A172 (cell line): ENCODE measurements at places on chromosomes 6 and 20.

GRCh38 chr20:64042054-64042781 lies 6.2 kb downstream of the C20orf204 start:
- no peak for DNase-seq

GRCh38 chr20:2386516-2387179 lies 5.9 kb downstream of the TGM6 start:
- DNase-seq: peak; percentile 93

GRCh38 chr20:52621401-52621800 lies 350.8 kb upstream of the TSHZ2 start:
- no peak for DNase-seq

DNA sequence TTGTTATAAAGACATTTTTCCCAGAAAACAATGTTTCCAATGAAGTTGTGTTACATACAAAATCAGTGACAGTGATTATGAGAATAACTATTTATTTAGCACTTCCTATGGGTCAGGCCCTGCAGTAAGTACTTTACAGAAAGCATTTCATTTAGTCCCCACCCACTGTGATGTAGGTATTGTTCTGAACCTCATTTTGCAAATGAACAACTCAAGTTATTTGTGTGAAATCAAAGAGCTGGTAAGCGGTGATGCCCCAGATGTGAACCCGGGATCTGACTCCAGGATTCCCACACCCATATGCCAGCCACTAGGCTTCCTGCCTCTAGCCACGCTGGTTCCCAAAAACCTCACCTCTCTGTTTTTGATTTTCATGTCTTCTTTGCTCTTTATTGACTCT lies 30.9 kb downstream of the FAXC start:
- no peak for DNase-seq

GRCh38 chr6:30857112-30857511 lies 27.2 kb upstream of the DDR1 start:
- DNase-seq: no peak

DNA sequence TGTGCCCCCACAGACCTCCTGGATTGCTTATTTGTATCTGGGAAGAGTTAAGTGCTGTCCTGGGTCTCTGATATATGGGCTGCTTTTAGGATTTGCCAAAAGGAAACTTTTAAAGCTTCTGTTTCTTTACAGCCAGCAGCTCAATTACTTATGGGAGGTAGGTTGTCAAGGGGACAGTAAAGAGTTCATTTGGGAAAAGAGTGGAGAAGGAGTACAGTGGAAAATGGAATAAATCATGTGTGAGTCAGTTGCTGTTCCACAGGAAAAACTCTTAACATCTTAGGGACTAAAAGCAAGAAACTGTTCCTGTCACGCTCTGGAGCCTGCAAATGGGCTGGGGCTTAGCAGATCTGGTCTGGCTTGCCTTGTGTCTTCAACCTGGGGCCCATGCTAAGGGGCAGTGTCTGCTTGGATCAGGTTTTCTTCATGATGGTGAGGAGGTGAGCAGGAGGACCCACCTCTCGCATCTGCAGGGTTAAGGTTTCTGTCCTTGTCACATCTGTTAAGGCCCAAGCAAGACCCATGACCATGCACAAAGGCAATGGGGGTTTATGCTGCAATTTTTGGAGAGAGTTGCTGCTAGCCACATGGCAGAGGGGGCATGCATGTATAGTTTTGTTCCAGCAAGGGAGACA lies 8.7 kb upstream of the CST1 start:
- DNase-seq: no peak

DNA sequence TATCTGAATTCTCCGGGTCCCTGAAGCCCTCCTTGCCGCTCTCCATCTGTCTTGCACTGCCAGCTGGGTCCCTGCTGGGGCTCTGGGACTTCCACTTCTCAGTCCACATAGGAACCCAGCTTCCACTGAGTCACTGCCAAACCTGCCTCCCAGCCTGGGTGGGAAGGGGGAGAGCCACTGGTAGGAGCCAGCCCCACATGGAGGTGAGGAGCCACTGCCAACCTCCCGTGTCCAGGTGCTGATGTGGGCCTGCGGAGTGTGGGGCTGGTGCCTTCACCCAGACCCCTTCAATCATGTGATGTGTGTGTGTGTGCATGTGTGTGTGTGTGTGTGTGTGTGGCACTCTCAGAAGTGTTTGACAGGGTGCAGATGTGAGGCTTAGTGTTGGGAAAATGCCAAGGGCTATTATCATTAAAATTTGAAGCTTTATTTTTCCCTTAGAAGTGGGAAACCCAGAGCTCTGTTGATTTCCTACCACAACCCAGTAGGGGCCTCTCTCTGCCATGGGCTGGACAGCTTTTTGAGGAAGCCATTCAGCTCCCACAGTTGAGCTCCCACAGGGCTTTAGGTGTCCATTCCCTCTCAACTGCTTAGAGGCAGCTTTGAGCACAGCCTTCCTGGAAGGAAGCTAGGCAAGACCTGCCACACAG lies 9.3 kb upstream of the SGK2 start:
- no peak for DNase-seq

DNA sequence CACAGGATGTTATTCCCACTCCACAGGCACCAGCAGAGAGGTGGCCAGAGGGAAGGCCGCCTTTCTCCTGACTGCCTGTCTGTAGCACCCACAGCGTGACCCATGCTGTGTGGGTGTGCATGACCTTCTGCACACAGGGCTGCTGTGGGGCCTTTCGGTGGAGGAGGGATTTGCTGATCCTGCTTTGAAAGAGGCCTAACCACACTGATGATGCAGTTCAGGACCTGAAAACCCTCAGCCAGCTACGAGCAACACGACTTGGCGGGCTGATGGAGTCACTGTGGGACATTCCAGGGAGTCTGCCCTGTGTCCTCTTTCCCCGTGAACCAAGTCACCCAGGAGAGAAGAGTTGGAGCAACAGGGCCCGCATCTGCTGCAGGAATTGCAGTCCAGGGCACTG lies 49.1 kb downstream of the SYTL3 start:
- no peak for DNase-seq

DNA sequence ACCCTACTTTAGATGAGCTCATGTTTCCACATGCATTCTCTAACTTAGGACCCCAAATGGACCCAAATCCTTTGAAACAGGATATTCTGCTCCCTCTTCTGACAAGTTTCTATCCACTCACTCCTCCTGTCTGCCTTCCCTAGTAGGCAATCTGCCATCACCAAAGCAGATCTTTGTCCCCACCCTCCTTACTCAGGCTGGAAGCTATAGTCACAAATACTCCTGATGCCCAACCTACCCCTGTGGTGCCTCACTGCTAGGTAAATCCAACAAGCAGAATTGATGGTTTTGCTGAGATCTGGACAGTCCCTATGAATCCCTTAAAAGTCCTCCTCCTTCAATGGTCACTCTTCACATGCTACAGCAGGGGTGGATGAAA lies 21.7 kb downstream of the ELOVL5 start:
- DNase-seq: no peak

- DNase-seq: no peak
Measured at GRCh38 chr6:99364026-99364425, 14.6 kb upstream of the FAXC start.

DNA sequence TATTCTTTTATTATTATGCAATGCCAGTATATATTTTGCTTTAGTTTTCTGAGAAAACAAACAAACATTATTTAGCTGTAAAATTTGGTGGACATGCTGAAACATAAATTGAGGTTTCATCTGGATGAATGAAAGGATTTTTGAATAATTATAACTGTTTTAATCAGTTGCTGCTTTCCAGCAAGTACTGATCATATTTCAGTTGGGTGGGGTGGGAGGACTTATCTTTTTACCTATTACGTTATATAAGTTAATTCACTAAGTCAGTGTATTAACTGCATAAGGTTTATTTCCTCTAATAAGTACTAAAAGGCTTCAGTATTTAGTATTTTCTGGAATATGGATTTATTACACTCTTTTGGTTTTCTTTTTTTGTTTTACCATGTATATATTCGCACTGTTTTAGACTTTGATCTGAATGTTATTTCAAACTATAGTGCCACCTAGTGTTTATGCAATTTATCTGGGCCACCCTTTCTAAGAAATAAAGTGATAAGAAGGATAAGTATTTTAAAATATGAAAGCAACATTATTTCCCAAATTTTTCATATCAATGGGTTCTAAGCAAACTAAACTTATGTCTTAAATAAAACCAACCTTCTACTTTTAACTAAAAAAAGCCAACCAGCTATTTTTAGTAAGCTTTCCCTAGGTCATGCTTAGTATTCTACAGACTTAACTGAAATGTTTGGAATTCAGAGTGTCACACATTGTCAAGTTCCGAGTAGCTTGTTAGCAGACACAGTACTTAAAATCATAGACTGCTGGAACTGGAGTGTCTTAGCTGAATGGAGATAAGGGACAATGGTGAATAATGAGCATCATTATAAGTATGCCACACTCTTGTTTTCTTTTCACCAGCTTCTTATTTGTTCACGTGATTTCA lies 105.4 kb upstream of the MCHR2 start:
- peak; percentile 10 for DNase-seq

- DNase-seq: no peak
Measured at GRCh38 chr6:25027221-25027916, 91.6 kb upstream of the RIPOR2 start.

- no peak for DNase-seq
Measured at GRCh38 chr20:58784321-58785074, 66.2 kb downstream of the GNAS-AS1 start.

DNA sequence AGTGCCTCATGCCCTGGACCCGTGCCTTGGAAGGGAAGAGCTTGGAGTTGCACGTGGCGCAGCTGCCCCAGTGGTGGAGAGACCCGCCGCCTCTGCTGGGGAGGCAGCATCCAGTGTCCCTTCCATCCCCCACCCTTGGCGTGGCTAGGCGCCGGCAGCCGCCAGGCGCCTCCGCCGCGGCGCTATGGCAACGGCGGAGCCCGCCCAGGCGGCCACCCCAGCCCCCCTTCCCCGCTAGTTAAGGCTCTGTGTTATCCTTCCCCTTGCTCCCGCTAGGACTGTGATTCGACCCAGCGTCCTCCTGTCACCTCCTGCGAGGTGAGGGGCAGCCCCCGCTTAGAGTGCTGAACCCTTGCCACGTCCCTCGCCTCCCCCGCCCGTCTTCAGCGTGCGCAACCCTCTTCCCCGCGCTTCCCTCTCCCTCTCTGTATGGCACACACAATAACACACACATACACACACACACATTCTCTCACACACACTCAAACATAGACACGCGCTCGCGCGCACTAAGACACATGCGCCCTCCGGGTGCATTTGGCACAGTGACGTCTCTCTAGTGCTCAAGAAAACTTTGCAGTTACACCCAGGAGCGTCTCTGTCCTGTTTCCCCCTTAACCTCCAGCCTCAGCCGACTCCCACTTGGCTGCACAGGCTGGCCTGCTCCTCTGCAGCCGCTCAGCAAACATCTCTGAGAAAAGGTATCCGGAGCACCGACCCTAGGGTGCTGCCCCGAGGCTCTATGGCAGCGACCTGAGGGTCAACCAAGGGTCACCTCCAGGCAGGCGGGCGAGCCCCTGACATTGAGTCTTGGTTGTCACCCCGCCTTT lies 8.5 kb downstream of the GRIK2 start:
- DNase-seq: no peak

- DNase-seq: no peak
Measured at GRCh38 chr6:154012852-154013251, 26.2 kb upstream of the OPRM1 start.

- no peak for DNase-seq
Measured at GRCh38 chr20:57470212-57470522, 54.8 kb downstream of the CTCFL start.

DNA sequence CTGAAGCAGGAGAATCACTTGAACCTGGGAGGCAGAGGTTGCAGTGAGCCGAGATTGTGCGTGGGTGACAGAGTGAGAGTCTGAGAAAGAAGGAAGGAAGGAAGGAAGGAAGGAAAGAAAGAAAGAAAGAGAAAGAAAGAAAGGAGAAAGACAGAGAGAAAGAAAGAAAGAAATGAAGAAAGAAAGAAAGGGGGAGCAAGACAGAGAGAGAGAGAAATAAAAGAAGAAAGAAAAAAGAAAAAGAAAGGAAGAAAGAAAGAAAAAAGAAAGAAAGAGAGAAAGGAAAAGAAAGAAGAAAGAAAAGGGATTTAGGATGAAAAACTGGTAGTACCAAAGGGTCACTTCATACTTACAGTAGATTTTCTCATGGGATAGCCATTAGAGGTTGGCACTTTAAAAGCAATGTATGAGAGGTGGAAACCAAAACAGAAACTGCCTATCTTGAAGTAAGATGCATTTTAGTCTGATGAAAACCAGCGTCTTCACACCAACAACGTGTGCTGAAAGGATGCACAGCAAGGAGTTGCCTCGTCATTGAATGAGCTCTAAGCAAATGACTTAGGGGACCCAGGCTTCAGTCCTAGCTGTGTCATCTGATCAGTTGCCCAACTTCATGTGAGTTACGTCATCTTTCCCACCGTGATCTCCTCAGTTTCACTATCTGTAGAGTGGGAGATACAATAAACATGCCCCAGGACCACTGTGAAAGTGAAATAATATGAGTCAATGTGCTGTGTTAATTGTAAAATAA lies 133.9 kb upstream of the NEDD9 start:
- no peak for DNase-seq

DNA sequence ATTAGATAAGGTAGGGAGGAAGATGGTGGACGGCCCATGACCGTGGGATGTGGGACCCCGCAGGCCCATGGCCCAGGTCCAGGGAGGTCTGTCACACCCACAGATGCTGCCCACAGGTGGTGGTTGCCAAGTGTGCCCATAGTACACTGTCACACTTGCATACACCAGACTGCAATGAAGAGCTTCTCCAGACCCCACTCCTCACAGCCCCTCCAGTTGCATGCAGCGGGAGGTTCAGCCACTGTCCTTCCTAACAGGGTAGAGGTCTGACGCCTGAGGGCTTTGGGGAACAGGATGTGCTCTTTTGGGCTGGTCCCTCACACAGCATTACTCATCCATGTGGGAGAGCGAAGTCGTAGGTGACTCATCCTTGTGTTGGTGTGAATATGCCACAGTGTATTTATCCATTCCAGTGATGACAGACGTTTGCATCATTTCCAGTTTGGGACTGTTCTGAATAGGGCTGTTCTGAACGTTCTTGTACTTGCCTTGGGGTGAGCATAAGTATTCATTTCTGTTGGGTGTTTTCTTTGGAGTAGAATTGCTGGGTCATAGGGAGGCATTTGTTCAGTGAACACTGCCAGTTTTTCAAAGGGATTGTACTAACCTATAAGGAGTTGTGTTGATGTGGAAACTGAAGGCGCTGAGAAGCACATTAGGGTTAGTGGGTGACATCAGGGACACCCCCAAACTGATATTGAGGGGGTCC lies 10.1 kb upstream of the PYGB start:
- DNase-seq: peak; percentile 100

DNA sequence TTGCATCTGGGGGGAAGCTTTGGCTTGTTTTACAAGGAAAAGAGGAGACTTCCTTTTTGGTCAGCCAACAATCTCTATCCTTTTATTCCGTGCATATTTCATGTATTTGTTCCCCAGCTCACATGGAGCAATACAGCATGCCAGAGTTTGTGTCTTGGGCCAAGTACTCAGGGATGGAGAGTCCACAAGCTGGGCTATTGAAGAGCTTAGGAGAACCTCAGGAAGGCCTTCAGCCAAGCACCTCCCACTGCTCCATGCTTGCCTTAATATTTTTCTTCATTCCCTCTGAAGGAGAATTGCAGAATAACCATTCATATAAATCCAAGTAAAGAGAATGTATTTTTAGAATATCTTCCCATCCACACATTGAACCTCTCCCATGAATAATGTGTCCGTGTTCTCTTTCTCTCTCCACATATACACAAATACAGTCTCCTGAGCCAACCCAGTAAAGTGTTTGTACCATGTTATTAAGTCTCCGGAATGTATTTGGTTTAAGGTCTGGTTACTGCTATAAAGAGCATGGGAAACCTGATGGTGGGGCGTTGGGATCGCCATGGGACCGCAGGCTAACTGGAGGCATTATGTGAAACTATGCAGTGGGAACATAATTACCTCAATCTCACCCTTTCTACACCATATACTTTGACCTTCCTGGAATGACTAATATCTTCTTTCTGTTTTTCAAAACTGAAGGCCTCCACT lies 3.0 kb downstream of the LAMA4 start:
- DNase-seq: no peak

- no peak for DNase-seq
Measured at GRCh38 chr20:34871966-34872621, 562 bp downstream of the GGT7 start.
